ENCODE measurements at places on chromosomes 5 and 9.

GRCh38 chr9:104144336-104144735 lies 50.2 kb downstream of the SMC2 start:
- H3K27ac ChIP-seq, result no peak overlapping the region
- H3K36me3 ChIP-seq, result peaks cover 3% of the 10 kb centered on the region
- H3K27me3 ChIP-seq, result no peaks in the 10 kb centered on the region
- H3K4me3 ChIP-seq, result no peak overlapping the region

- no peaks in the 10 kb centered on the region for H3K36me3 ChIP-seq
- no peak for DNase-seq
- H3K4me3 ChIP-seq, result no peak overlapping the region
- no peak overlapping the region for H3K27ac ChIP-seq
- H3K27me3 ChIP-seq, result no peaks in the 10 kb centered on the region
- peaks cover 17% of the 10 kb centered on the region for H3K4me1 ChIP-seq
Measured at GRCh38 chr5:150322202-150322601, 19.5 kb upstream of the ARSI start.

GRCh38 chr9:137744632-137745183 lies 125.9 kb downstream of the EHMT1 start:
- DNase-seq, result no peak
- H3K27me3 ChIP-seq, result no peaks in the 10 kb centered on the region
- H3K36me3 ChIP-seq, result peaks cover 42% of the 10 kb centered on the region
- peaks cover 22% of the 10 kb centered on the region for H3K4me1 ChIP-seq

- DNase-seq, result no peak
- no peak overlapping the region for H3K27ac ChIP-seq
- peaks cover 3% of the 10 kb centered on the region for H3K4me1 ChIP-seq
Measured at GRCh38 chr5:2370626-2371418, 380.7 kb downstream of the IRX2 start.

DNA sequence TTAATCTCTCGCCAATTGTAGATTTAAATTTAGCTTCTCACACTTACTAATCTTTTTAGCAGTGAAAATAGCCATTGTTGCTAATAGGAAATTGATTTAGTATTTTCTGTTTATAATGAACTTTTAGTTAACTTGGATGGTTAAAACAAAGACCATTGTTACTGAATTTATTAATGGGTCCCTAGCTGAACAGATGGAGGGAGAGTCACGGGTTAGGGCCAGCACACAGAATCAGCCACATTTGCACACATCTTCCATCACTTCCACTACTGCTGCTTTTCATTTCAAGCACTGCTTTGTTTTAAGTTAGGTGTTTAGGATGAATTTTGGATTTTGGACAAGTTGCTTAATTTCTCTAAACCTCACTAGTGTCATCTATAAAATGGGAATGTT lies 125.9 kb upstream of the ADAMTSL1 start:
- H3K4me1 ChIP-seq, result peaks cover 4% of the 10 kb centered on the region
- peak overlapping the region; percentile 1 for H3K27ac ChIP-seq
- no peaks in the 10 kb centered on the region for H3K36me3 ChIP-seq
- no peaks in the 10 kb centered on the region for H3K27me3 ChIP-seq
- H3K4me3 ChIP-seq, result no peak overlapping the region

DNA sequence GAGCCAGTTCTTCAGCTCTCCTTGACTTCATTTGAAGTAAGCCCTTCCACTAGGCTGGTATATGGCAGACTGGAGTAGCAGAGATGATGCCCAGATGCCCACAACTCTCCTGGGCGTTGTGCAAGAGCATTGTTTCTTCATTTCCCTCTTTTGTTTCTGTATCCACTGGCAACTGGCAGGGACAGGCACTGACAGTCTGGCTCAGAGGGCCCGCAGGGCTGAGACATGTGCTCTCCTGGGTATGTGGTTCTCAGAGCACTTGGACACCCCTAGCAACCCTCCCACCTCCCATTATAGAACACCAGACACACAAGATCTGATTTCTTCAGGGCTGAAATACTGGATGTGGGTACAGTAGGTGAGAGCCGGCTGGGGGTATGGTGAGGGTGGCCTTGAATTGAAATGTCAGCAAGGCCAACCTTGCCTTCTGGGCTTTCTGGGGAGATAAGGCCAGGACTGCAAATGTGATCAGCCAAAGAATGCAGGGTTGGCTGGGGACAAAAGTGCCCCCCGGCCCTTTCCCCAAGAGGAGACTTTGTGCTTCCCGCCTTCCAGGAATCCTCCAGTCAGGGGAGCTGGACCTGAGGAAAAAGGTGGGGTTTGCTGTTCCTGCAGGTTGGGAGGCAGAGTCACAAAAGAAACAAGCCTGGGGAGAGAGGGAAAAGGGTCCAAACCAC lies 28.6 kb upstream of the CTNNA1 start:
- H3K4me1 ChIP-seq, result peaks cover 27% of the 10 kb centered on the region
- no peak for DNase-seq
- no peaks in the 10 kb centered on the region for H3K36me3 ChIP-seq
- no peak overlapping the region for H3K27ac ChIP-seq
- H3K27me3 ChIP-seq, result no peaks in the 10 kb centered on the region
- no peak overlapping the region for H3K4me3 ChIP-seq
